ENCODE measurements at places on chromosomes 3 and 15. TPM values are rescaled to one million over a fixed set of nuclear protein-coding genes. Genes with fewer than 3 reads are reported as not detected.

GRCh38 chr15:61075741-61076140 is 153.4 kb downstream of the RORA start:
- no peak for DNase-seq

DNA sequence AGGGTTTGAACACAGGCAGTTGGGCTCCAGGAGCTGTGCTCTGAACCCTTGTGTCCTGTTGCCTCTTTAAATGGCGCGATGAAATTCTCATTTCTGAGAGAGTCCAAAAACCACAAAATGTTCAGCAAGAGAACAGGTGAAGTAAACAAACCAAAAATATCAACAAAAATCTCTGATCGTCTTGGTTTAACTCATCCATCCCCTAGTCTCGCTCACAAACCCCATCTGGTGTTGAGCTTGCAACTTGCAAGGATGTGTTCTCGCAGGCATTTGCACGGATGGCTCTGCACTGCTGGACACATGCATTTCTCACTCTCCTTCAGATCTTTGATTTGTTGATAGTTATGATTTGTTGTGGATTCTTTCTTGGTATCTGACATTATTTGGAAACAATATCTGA is 31.1 kb downstream of the FAH start:
- no peak for DNase-seq

GRCh38 chr3:138845771-138846173 is 11.0 kb upstream of the PIK3CB start:
- DNase-seq: no peak

- DNase-seq: no peak
These were observed 96.3 kb downstream of the GHSR start for GRCh38 chr3:172351895-172352466.

DNA sequence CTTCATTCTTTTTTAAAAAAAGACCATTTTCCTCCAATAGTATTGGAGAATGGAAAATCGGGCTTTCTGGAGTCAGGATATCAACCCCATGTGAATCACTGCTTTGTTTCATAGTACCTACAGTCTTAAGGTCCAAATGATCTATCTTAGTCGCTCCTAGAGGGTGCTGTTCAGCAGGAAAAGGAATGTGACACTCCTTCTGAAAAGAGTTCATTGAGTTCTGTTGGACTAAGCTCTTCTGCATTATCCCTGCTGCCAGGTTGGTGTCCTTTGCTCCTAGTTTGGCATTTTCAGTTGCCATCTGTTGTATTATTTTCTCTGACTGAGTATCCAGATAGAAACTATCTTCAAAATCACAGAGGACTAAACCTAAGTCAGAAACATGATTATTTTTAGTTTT is 57.2 kb downstream of the POLQ start:
- no peak for DNase-seq

DNA sequence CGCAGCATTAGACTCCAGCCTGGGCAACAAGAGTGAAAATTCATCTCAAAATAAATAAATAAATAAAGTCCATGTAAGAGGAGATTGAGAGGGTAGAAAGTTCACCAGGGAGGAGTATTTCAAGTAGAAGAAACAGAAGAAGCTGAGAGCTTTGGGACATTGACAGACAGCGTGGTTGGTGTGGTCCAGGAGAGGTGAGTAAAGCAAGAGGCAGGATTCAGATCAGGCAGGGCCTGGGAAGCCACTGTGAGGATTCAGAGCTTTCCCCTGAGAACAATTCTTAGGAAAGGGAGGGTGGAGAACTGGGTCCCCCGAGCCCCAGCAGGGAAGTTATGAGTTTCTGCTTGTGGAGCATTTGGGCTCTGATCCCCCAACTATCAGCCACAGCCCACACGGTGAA is 54.2 kb upstream of the AMOTL2 start:
- DNase-seq: peak; percentile 26

GRCh38 chr3:37712918-37713817 is 148.5 kb upstream of the CTDSPL start:
- no peak for DNase-seq

DNA sequence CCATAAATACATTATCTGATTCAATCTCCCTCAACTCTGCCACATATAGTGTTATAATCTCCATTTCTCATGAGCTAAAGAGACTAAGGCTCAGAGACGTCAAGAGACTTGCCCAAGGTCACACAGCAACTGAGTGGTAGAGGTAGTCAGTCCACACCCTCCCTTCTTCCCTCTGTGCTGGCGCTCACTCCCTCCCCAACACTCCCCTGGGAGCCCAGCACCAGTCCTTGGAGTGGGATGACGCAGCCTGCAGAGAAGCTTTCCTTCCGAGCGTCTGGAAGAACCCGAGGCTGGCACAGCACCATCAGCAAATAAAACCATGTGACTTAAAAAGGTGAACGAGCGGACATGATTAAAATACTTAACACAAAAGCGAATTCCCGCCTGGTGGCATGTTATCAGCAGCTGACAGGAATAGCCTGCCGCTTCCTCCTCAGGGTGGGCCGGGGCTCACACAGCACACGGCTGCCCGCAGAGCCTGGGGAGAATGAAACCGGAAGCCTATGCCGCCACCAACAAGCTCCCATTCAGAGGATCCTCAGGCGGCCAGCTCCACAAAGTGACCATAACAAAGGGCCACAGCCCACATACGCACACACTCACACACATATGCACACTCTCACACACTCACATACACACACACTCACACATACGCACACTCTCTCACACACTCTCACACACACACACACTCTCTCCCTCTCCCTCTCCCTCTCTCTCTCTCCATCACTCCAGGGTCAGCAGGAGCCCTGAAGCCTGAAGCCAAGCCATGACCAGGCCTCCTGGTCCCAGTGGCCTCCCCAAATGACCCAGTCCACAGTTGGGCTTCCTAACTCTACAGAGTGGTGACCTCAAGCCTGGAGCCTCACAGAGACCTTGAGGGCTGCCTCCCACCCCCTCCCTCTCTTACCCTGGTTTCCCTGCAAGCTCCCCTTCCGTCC is 120.5 kb downstream of the XXYLT1 start:
- DNase-seq: peak; percentile 80

The MEIS2 gene
- not detected for total RNA-seq

The EPHA3 gene
- total RNA-seq: not detected

The SYNPR gene
- total RNA-seq: not detected

The PHLDB2 gene
- 0.98 TPM for total RNA-seq

The GABRB3 gene
- not detected for total RNA-seq

All from activated CD4-positive, alpha-beta T cell treated with anti-CD3 and anti-CD28 coated beads, Interleukin-2, amount 10 ng/mL, durations not matched to agents 24 days and 14 days (primary cell).